ENCODE measurements at places on chromosomes 4 and X. TPM values are rescaled to one million over a fixed set of nuclear protein-coding genes. Genes with fewer than 3 reads are reported as not detected.

The USP17L13 gene
- polyA plus RNA-seq, result not detected

The TRO gene
- polyA plus RNA-seq, result 107 TPM

The KLHL4 gene
- polyA plus RNA-seq, result 4.4 TPM

GRCh38 chr4:147128787-147129186 is 183.1 kb upstream of the TTC29 start:
- no peak for DNase-seq

DNA sequence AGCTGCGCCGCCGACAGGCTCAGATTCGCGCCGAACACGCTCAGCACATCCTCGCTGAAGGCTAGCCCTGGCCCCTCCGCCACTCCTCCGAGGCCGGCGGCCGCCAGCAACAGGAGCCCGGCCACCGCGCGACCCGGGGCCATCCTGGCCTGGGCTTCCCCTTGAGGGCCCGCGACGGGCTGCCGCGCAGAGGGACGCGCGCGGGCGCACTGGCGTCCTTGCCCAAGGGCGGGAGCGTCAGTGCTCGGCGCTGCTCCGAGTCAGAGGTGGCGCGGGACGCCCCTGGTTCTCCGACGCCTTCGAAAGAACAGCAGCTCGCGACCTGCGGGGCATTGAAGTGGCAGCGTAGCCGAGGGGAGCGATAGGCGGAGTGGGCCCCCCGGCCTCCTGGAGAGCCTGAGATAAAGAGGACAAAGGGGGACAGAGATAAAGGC is 745 bp downstream of the SLC39A8 start:
- peak; percentile 52 for DNase-seq

GRCh38 chr4:172042714-172043114 is 229.5 kb downstream of the GALNTL6 start:
- DNase-seq, result no peak

DNA sequence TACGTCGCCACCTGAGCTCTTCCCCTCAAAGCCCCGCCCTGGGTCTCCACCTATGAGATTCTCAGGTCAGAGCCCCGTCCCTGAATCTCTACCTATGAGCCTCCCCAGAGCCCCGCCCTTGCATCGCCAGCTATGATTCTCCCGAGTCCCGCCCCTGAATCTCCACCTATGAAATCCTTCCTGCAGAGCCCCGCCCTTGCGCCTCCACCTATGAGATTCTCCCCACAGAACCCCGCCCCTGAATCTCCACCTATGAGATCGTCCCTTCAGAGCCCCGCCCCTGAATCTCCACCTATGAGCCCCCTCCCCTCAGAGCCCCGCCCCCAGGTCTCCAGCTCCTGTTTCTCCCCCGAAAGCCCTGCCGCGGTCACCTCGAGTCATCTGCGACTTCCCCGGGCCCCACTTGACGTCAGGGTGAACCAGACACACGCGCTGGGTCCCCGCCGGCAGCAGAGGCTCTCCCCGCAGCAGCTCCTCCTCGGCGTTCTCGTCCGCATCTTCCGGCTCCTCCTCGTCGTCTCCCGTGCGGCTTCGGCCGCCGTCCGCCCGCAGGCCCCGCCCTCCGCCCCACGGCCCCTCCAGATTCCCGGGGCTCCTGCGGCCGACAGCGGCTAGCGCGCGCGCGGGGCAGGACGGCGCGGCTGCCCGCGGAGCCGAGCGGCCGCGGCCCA is 393 bp downstream of the GTPBP6 start:
- peak; percentile 96 for DNase-seq

DNA sequence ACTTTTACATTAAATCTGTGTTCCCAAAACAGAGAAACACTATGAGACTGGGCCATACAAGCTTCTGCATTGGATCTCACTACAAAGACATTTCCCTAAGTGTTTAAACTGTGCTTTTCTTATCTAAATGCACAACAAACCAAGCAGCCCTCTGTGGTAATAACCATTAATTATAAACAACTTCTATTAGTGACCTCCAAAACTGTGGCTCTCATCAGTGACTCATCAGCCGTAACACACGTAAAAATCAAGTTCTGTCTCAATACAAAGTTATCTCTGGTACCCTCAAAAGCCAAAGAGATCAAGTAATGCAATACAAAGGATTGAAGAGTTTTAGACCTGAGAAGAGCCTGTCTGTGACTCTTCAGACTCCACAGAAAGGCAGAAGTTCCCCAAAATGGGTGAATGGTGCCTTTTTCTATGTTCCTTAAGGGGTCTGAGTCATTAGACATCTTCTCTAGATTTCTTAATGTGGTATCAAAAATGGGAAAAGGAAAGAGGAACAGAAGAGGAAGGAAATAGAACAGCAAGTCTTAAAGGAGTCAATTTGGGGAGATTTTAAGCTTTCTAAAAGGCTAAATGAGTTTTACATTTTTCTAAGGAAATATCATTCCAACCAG is 189.8 kb upstream of the PPP1R2C start:
- DNase-seq, result no peak

Data from left lung (tissue), 14 donors.